ENCODE measurements at places on chromosomes 11 and 22.

- DNase-seq, result no peak
These were observed 32.5 kb upstream of the APLNR start for GRCh38 chr11:57269571-57270021.

DNA sequence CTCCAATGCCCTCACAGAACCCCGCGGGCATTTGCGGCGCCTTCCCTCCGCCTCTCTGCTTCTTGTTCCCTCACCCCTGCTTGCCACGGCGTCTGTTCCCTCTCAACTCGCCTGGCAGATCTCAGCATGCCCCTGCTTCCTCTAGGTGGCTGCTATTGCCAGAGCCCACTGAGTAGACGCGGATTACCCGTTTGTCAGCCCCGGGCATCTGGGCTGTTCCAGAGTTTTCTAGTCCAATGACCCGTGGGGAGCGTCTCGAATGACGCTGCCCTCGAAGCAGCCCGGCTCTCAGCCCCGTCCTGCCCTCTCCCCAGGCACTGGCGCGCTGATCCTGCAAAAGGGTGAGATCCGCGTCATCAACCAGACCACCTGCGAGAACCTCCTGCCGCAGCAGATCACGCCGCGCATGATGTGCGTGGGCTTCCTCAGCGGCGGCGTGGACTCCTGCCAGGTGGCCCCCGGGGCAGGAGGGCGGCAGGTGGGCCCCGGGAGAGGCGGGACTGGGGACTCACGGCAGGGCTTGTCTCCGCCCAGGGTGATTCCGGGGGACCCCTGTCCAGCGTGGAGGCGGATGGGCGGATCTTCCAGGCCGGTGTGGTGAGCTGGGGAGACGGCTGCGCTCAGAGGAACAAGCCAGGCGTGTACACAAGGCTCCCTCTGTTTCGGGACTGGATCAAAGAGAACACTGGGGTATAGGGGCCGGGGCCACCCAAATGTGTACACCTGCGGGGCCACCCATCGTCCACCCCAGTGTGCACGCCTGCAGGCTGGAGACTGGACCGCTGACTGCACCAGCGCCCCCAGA is 49.7 kb downstream of the ST14 start:
- DNase-seq, result peak; percentile 46

GRCh38 chr11:34290926-34291325 is 66.9 kb downstream of the ABTB2 start:
- DNase-seq, result no peak

DNA sequence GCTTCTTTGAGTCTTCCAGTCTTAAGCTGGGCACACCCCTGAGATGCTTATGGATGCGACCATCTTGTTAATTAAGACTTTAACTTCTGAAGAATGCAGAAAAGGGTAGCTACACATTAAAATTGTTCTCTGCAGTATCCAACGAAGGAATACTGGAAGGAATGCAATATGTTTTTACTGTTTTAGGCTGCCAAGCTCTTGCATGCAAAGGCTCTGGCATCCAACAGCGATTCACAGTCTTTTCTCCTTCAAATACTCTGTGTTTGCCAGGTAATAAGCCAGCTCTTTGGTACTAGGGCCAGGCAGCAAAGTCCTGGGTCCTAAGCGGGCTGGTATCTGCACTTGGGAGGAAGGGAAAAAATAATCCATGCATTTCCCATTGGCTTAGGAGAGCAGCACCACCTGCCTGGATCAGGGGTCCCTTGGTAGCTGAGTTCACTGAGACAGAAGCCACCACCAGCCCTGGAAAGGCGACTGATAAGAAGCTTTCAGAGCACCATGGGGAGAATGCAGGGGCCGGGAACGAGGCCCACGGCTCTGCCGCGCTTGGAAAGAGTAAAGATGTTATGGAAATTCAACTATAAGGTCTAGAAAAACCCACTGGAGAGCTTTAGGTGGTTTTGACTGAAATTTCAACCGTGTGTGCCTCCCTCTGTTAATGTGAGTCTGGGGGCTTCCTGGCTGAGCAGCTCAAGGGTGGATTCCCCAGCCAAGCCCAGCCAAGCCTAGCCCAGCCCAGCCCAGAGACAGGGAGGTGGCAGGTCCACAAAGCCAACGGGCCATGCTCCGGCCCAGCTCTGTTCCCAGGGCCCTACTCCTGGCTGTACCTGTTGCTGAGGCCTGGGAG is 67.0 kb upstream of the CCND1 start:
- no peak for DNase-seq

DNA sequence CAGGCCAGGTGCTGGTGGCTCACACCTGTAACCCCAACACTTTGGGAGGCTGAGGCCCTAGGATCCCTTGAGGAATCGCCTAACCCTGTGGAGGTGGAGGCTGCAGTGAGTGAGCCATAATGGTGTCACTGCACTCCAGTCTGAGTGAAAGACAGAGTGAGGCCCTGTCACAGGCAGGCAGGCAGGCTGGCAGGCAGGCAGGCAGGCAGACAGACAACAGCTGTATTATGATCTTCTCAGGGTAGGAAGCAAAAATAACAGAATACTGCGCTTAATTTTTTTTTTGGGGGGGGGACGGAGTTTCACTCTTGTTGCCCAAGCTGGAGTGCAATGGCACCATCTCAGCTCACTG is 3901.6 kb upstream of the OR11H1 start:
- DNase-seq, result no peak

Measured in right lobe of liver (tissue), 6 donors.